ENCODE measurements at places on chromosomes 4 and X.

- DNase-seq, result no peak
Observed at GRCh38 chr4:26557164-26557563, 26.7 kb upstream of the TBC1D19 start.

- no peak for DNase-seq
Observed at GRCh38 chr4:90419124-90419711, 292.0 kb downstream of the CCSER1 start.

DNA sequence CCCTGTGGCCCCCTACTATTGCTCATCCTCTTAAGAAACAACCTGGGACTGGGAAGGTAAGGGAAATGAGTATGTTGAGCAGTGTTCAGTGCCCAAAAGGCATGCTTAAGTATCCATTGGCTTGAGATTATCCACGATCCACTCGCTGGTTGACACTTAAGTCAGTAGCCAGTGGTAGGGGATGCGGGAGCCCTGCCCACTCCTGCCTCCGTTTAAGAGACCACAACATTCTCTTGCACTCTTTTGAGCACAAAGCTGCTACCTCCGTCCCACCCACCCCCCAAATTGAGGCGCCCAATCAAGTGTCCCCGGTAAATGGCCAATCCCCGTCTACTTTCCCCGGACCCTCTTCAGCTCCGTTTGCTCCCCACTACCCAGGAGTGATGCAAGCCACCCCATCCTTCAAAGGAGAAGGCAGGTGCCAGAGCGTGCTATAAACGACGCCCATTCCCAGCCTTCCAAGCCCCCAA is 25.0 kb downstream of the UTP14A start:
- no peak for DNase-seq

GRCh38 chr4:37914539-37914938 is 23.7 kb downstream of the TBC1D1 start:
- no peak for DNase-seq

DNA sequence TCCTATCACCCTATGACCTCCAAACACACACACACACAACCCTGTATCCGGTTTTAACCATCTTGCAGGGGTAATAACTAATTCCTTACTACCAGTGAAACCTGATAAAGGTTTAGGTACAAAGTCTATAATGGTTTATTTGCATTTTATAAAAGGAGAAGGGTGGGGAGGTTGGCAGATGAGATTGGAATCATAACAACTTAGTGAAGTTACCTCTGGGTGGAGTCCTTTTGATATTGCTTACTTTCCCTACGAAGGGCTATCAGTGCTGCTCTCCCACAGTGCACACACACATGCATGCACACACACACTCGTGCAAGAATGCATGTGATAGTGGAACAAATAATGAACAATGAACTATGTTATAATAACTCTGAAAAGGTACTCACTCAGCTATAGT is 56.1 kb downstream of the CCSER1 start:
- DNase-seq, result no peak

Data from breast epithelium (tissue), 4 donors.